Hematopoietic multipotent progenitor cell treated with erythropoietin and hydrocortisone succinate and interleukin-3 and kit ligand, for 8 days (in vitro differentiated cells): ENCODE measurements at places on chromosomes 2 and 18.

DNA sequence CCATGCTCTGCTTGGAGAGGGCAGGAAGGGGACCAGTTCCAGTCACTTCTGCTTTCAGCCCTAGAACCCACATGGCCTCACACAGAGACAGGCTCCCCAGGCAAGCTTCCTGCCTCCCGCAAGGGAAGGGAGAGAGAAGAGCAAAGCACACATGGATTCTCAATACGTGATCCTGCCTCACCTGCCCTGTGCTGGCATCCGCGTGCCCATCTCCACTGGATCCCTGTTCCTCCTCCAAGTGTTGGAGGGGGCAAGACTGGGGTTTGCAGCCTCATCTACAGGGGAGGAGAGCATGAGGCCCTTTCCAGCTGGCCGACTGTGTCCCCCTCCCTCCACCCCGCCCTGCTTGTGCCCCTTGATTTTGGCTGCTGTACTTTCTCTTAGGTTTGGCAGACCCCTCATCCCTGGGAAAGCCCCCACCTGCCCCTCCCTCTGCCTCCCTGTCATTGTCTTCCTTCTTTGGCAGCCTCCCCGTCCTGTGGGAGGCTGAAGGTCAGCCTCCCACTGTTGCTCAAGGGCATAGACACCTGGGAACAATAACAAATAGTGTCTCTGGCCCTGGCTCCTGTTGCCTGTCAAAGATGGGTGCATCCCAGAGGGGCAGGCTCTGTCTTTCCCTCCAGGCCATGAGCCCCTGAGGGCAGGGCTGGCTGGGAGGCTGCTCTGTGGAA, 22.7 kb downstream of the KCNF1 start:
- no peak for DNase-seq

DNA sequence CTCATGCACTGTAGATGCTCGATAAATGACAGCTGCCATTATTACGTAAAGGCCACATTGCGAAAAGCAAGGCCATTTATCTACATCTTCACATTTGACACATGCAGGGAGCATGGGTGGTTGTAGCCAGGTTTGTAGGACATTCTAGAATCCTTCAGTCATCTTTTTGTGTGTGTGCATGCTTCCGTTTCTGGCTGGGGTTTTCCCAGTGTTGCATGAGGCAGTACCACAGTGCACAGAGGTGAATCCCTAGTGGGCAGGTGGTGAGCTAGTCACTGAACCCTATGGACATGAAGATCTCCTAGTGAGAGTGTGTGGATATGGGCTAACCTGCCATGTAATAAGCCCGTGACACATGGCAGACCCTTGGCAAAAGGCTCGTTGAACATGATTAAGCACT, 151.8 kb upstream of the SLC14A2 start:
- no peak for DNase-seq

- DNase-seq, result no peak
These were observed 408.7 kb upstream of the TCF4 start for GRCh38 chr18:55996717-55997116.

- DNase-seq, result no peak
These were observed 61.8 kb downstream of the RFTN2 start for GRCh38 chr2:197613509-197613987.

- peak; percentile 37 for DNase-seq
These were observed 84.7 kb upstream of the SP3 start for GRCh38 chr2:174049895-174050294.
